ENCODE measurements at places on chromosomes 3 and 15.

GRCh38 chr15:78075490-78076230, 1.9 kb downstream of the TBC1D2B start:
- ATAC-seq, result peak; percentile 87

- ATAC-seq, result peak; percentile 98
Measured at GRCh38 chr15:58221591-58222241, 83.5 kb downstream of the AQP9 start.

- ATAC-seq, result peak; percentile 40
Measured at GRCh38 chr3:173799060-173799816, 401.7 kb downstream of the NLGN1 start.

DNA sequence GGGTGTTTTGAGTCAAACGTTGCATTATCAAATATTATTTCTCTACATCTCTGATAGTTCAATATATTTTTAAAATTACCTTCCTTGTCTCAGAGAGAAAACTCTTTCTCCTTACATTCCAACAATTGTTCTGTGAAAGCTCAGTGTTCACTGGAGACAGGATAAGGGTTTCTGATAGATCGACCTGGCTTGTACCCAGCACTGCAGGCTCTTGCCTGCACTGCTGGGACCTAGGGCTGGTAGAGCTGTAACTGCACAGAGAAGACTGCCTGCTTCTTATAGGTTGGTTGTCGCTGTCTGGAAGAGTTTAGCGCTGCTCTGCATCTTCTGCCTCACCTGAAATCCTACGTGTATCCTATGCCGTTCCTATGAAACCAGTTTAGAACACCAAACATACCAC, 249.9 kb upstream of the LRTM1 start:
- ATAC-seq, result peak; percentile 64

- ATAC-seq, result no peak
Measured at GRCh38 chr3:85801955-85802354, 843.2 kb downstream of the CADM2 start.

DNA sequence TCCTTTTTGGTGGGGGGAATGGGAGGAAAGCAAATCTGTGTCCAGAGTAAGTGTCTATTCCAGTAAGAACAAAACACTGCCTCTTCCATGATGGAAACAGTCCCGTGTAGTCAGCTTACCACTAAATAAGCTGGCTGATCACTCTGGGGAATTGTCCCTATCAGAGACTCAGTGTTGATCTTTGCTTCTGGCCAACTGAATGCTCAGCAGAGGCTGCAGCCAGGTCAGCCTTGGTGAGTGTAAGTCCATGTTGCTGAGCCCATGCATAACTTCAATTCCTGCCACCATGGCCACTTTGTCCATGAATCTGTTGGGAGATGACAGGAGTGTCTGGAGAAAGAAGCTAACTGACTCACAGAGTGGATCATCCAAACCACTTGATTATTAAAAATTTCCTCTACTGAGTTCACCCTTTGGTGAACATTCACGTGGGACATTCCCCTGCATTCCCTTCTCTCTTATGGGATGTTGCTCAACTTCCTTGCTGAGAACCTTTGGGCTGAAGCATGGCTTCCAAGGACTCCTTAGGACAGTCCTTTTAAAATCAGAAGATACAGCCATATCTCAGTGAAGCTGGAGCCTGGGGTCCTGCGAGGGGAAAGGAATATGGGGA, 33.9 kb upstream of the XCR1 start:
- no peak for ATAC-seq
